CMK (cell line): ENCODE measurements at places on chromosomes 4 and X.

GRCh38 chr4:74944354-74944793, 11.5 kb downstream of the PARM1 start:
- no peak for DNase-seq

GRCh38 chr4:7971159-7971631, 31.5 kb upstream of the AFAP1 start:
- DNase-seq = no peak

- no peak for DNase-seq
These were observed 138.9 kb downstream of the HMX1 start for GRCh38 chr4:8732681-8733243.

GRCh38 chr4:7209699-7210098, 17.4 kb downstream of the SORCS2 start:
- no peak for DNase-seq

- DNase-seq = peak; percentile 48
These were observed at the start of gene SEC24D for GRCh38 chr4:118835571-118836300. SEC24D (minus strand) TSS chr4:118836126; CDS start chr4:118833696, 2,430 bp downstream.

DNA sequence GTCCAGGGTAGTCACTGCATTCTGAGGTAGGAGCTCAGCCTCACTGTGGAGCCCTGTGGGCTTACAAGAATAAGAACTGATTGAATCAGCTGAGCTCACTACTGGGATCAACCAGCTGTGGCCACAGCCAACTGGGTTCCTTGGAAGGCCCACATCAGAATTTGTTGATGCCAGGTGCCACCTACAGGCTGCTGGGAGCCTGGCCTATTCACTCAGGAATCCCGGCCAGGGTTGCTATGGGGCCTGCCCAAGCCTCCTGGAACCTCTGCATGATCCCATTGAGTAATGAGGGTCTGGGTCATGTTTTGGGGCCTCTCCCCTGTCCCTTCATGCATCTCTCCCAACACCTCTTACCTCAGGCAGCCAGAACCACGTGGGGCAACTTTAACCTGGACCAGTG, 53.9 kb upstream of the KIAA1210 start:
- no peak for DNase-seq

DNA sequence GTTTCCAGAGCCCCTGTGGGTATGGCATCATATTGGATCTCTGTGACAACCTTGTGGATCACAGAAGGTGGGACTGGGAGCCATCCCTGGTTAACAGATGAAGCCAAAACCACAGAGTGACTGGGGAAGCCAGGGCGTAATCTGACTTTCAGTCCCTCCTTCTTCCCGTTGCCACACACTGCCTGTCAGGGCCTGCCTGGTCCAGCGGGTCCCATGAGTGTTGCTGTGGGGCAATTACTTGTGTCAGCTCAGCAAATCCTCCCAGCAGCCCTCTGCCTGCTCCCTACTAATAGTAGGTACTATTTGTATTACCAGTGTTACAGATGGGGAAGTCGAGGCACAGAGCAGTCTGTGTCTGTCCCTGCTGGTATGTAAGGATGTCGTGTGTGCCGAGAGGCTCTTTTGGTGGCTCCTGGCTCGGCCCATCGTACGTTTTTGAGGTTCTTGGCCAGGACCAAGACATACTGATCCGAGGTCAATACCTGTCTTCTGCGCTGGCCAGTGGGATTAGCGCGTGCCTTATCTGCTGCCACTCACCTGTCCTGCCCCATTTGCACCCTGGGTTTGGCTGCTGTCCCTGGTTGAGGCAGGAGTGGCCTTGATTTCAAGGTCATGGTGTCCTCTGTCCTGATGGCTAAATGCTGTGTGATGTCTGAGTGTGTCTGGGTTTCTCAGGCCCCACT, 5.7 kb downstream of the NSG1 start:
- no peak for DNase-seq

- DNase-seq = no peak
These were observed 63.4 kb downstream of the NUDT10 start for GRCh38 chrX:51395810-51396728.

GRCh38 chr4:6746721-6747293, 30.8 kb downstream of the BLOC1S4 start:
- DNase-seq = no peak
